ENCODE measurements at places on chromosomes 1 and 21.

- DNase-seq, result no peak
These were observed 31.7 kb downstream of the SLC37A1 start for GRCh38 chr21:42545317-42545716.

DNA sequence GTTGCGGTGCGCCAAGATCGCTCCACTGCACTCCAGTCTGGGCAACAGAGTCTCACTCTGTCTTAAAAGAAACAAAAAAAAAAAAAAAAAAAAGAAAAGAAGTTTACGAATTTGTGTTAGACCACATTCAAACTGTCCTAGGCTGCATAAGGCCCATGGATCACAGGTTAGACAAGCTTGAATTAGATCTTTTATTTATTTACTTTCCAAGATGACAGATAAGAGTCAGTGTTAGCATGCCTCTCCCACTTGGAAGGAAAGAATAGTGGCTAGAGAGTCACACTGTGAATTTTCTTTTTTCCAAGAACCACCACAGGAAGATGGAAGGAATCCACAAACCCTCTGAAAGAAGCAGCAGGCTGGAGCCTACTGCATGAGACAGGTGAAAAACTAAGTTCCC is 29.3 kb downstream of the NSL1 start:
- DNase-seq, result no peak

GRCh38 chr1:32001863-32002262 is 11.8 kb upstream of the KHDRBS1 start:
- no peak for DNase-seq

DNA sequence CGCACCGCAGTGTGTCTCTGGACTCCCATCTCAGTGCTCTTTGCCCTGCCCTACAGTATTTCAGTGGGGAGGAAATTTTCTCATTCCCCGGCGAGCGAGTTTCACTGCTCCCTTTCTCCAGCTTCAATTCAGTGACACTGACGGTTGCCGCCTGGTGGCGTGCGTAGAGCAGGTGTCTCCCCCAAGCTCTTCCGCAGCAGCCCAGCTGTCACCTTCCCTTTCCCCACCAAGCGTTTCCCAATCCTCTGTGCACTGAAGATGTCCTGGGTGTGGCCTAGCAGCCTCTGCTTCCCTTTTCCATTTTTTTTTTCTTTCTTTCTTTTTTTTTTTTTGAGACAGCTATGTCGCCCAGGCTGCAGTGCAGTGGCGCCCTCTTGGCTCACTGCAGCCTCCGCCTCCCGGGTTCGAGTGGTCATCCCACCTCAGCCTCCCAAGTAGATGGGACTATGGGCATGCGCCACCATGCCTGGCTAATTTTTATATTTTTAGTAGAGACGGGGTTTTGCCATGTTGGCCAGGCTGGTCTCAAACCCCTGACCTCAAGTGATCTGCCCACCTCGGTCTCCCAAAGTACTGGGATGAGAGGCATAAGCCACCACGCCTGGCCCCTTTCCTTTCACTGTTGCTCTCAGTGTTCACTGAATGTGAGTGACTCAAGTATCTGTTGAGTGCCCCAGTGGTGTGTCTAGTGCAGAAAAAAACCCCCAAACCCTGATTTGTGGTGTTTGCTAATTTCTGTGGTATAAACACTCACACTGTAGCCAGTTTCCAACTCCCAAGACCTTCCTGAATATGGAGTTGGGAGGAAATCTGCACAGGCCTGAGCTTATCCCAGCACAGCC is 30.1 kb downstream of the TNFRSF1B start:
- peak; percentile 35 for DNase-seq

GRCh38 chr1:229364207-229365065 is 21.6 kb upstream of the CCSAP start:
- DNase-seq, result no peak

GRCh38 chr1:54477153-54477561 is 70.9 kb upstream of the ACOT11 start:
- no peak for DNase-seq

- peak; percentile 22 for DNase-seq
These were observed 83.2 kb upstream of the PAPPA2 start for GRCh38 chr1:176379626-176380339.

DNA sequence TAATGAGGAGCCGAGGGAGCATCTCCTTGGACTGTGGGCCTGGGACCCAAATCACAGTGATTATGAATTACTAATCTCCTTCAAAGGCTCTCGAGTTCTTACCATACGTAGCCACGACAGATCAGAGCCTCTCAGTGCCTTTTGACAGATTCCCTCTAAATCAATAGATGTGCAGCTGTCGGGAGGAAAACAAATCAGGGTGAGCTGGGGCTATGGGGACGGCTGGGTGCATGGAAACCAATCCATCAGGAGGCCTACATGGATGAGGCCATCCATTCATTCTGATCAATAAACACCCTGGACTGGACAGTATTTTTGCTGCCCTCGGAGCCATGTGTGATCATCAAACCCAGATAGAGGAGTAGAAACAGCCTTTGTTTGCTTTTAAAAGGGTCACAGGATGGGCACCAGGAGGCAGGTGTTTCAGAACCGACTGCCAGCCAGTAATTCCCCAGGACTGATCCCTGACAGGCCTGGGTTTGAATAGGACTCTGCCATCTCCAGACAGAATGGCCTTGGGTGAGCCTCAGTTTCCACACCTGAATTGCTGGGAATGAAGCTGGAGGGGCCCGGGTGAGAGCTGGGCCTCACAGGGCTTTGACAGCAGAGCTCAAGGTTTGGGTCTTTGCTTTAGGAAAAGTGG is 532.8 kb downstream of the MATN1 start:
- DNase-seq, result no peak

All from hepatocyte (in vitro differentiated cells).